ENCODE measurements at places on chromosomes 3 and 15.

DNA sequence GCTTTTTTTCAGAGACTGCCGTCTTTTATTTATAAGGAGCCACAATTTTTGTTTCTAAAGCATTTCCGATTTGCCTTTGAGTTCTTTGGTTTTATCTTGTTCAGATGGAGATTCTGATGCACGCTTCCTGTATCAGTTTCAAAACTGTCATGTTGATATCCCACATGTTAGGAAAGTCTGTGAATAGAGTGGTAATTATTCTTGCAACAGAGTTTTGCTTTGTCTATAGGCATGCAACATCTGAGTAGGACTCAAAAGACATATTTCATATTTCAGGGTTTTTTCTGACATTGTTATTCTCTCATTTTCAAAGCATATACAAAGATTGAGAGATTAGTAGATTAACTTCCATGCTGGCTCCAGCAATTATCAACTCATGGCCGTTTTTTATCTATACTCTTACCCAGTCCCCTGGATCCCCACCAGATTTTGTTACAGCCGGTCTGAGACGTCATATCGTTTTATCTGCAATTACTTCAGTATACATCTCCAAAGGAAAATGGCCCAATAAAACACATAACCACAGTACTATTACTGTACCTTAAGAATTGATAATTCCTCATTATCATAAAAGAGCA is 22.4 kb downstream of the PAQR5 start:
- no peak for DNase-seq

DNA sequence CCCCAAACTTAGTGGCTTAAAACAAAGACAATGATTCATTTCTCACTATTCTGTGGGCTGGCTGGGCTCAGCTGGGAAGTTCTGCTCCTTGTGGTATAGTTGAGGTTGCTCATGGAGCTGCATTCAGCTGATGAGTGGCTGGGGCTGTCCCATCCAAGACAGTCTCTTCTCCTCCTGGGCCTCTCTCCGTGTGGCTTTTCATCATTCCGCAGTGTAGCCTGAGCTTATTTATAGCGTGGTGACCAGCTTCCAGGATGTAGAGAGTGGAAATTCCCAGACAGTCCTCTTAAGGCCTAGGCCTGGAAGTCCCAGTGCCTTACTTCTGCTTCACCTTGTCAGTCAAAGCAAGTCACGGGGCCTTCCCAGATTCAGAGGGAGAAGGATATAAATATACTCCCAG is 136.7 kb upstream of the DAZL start:
- DNase-seq, result no peak

- peak; percentile 72 for DNase-seq
Observed at GRCh38 chr3:194575484-194576210, 57.6 kb downstream of the TMEM44 start.

DNA sequence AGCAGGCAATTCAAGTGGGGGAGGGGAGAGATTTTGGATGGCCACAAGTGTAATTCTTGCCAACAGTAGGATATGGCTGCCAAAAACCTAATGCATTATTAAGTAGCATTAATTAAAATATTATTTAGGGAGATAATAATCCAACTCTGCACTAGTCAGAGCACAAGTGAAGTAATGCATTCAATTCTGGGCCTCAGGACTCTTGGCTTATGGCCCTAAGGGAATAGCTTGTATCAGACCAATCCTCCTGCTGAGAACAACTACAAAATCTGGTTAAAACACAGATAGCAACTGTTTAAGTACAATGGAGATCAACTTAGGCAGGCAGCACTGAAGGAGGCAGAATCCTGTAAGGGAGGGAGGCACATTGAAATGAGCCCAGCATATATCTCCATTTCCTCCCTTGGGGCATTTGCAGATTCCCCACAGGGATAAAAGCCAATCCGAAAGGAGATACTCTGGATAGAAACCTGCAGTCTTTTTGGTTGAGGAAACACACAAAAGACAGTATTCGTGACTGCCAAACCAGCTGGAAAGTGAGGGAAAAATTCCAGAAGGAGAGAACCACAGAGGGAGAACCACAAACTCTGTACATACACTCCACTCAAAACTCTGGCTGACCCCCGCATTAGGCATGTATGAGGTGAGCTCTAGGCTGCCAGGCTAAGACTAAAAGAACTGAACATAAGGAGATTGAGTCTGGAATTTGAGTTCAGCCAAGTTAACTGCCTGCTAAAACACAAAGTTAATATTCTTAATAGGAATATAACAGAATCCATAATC is 57.4 kb downstream of the ETFA start:
- no peak for DNase-seq

GRCh38 chr3:128427872-128428822 is 38.5 kb downstream of the DNAJB8 start:
- no peak for DNase-seq

- DNase-seq, result no peak
Observed at GRCh38 chr3:53813876-53814275, 32.3 kb downstream of the CHDH start.

DNA sequence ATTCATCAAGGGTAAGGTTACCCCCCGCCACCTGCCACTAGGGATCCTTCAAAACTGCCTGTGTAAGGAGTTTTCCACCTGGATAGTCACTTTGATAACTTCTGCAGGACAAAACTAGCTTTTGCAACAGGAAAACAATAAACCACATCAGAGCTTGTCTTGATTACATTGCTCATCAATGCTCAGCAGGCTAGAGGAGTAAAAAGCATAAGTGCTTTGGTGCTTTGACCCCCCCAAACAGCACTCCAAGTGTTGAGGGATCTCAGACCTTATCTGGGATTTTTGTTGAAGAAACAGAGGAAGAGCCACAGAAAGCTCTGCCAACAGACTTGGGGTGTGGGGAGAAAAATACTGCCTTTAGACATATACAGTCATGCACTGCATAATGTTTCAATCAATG is 10.8 kb upstream of the PHLDB2 start:
- no peak for DNase-seq

DNA sequence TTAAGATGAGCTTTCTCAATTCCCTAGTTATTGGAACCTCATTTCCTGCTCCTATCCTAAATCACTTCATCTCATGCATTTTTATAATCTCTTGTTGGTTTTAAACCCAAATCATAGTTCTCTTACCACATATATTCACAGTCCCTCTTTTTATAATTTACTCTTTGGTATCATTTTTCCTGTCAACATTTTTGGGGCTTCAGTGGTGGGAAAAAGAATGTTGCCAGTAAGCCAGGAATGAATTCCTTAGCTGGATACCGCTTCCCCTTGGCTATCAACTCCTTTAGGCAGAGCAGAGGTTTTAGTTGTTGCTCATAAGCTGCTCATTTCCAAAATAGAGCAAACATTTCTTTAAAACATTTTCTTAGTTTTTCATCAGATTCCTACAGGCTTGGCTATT is 112.3 kb downstream of the GALK2 start:
- DNase-seq, result no peak

DNA sequence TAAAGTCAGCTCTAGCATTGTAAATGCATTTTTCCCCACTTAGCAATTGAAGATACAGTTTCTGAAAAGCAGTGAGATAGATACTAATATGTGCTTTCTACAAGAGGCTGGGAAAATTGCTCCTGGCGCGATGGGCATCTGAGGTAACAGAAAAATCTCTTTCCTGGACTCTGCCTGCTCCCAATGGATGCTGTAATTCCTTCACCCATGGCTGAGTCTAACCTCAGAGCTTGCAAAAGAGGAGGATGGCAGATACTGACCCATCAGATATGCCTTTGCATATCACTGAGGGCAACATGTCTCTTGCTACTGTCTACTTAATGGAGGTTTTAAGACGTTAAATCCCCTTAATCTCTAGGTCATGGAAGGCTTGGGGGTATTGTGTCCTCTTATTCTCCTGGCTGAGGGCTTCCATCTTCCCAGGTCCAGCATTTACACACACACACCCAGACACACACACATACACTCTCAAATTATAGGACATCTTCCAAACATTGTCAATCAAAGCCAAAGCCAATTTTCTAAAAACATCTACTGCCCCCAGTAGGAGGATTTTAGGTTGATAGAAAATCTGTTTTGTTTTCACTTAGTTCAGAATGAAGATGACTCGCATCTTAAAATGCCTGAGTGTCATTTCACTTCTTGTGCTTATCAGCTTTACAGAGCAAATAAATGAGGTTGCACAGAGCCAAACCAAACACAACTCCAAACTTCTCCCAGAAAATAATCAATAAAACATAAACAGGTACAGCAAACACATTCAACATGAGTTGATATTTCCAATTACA is 2.4 kb downstream of the TRPM1 start:
- no peak for DNase-seq

DNA sequence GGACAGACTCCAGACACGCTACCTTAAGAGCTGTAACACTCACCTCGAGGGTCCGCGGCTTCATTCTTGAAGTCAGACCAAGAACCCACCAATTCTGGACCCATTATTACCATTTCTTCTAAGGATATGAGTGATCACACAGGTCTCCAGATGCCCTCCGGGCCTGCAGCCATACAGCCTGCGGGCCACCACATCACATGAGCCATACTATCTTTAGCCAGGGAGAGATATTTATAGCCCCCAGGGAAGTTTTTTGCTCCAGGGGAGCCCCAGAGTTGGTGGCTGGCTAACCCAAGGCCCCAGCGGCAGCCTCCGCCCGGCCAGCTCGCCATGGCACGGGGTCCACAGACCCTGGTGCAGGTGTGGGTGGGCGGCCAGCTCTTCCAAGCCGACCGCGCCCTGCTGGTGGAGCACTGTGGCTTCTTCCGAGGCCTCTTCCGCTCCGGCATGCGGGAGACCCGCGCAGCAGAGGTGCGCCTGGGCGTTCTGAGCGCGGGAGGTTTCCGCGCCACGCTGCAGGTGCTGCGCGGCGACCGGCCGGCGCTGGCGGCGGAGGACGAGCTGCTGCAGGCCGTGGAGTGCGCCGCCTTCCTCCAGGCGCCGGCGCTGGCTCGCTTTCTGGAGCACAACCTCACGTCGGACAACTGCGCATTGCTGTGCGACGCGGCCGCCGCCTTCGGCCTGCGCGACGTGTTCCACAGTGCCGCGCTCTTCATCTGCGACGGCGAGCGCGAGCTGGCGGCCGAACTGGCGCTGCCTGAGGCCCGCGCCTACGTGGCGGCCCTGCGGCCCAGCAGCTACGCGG is at the start of gene KBTBD13:
KBTBD13 (plus strand) TSS at position 261 of the 805 bp plus-strand sequence; CDS start at position 331, 70 bp downstream.
- no peak for DNase-seq
